ENCODE measurements at places on chromosomes 7 and 10.

- H3K4me3 ChIP-seq, result peak overlapping the region; percentile 50
- H3K27me3 ChIP-seq, result peaks cover 67% of the 10 kb centered on the region
- H3K4me1 ChIP-seq, result peaks cover 5% of the 10 kb centered on the region
- H3K27ac ChIP-seq, result no peak overlapping the region
Measured at GRCh38 chr7:121329191-121330052, 622 bp downstream of the WNT16 start.

GRCh38 chr10:70715853-70716795 is 43.8 kb downstream of the ADAMTS14 start:
- H3K27ac ChIP-seq, result no peak overlapping the region
- no peak overlapping the region for H3K4me3 ChIP-seq
- H3K4me1 ChIP-seq, result peaks cover 14% of the 10 kb centered on the region
- H3K27me3 ChIP-seq, result no peaks in the 10 kb centered on the region

- no peak for DNase-seq
- H3K27me3 ChIP-seq, result no peaks in the 10 kb centered on the region
- no peak overlapping the region for H3K27ac ChIP-seq
Measured at GRCh38 chr7:36673703-36674102, 50.6 kb downstream of the AOAH start.

- no peaks in the 10 kb centered on the region for H3K36me3 ChIP-seq
- H3K27me3 ChIP-seq, result no peaks in the 10 kb centered on the region
- DNase-seq, result no peak
- H3K4me1 ChIP-seq, result no peaks in the 10 kb centered on the region
Measured at GRCh38 chr7:82925331-82925730, 237.4 kb downstream of the PCLO start.

- no peak overlapping the region for H3K4me3 ChIP-seq
- no peaks in the 10 kb centered on the region for H3K36me3 ChIP-seq
- peaks cover 4% of the 10 kb centered on the region for H3K4me1 ChIP-seq
Measured at GRCh38 chr7:47571331-47572093, 10.4 kb downstream of the TNS3 start.

DNA sequence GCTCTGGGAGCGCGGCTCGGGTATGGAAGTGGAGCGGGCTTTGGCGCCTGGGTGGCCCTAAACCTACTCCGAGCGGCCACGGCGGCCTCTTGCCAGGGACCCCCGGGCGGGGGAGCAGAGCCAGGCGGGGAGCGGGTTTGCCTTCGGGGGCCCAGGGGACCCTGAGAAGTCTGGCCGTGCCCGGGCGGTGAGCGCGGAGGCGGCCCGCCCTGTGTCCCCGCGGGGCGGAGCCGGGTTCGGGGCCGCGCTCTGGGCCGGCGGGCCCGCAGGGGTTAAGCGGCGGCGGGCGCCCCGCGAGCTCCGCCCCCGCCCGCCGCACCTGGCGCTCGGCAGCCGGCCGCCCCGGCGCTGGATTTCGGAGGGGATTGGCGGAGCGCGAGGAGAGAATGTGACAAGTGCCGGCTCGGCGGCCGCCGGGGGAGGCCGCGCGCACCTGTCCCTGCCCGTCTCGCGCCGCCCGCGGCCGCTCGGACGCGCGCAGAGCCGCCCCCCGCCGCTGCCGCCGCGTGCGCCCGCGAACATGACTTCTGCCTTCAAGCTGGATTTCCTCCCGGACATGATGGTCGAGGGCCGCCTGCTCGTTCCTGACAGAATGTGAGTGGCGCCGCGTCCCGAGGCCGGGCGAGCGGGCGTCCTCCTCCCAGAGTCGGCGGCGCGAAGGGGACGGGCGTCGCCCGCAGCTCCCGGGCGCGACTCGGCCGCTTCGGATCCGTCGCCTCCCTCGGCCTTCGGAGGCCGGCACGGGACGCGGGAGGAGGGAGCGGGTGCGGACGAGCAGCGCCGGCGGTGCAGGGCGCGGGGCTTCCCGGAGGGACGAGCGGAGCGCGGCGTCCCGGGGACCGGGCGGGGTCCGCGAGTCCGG is at the start of gene CELF2:
Gene CELF2 (plus strand): TSS at position 303 of the 862 bp plus-strand sequence. CDS start 218 bp downstream, at position 521.
- H3K27ac ChIP-seq, result no peak within 1 kb of the TSS
- peaks cover 77% of the 10 kb centered on the region for H3K4me1 ChIP-seq
- H3K36me3 ChIP-seq, result no peaks in the 10 kb centered on the region
- DNase-seq, result peak; percentile 94
- peaks cover 27% of the 10 kb centered on the region for H3K27me3 ChIP-seq
- peak within 1 kb of the TSS; percentile 81 for H3K4me3 ChIP-seq

DNA sequence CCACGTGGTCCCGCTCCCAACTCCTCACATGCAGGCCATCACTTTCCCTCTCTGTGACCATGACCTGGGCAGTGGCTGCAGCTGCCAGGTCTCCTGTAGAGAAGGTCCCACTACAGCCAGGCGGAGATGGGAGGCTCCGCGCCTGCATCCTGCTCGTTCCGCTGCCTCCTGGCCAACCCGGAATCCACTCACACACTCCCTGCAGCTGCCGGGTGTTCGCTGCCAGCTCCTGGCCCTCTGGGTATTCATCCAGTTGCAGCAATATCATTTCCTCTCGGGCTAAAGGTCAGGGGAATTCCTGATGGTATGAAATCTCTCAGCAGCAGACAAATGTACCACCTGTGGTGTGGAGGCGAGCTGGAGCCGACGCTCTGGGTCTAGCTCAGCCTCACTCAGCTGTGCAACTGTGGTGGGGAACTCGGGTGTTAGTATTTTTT is 65.7 kb downstream of the TLL2 start:
- no peak overlapping the region for H3K27ac ChIP-seq
- DNase-seq, result peak; percentile 21
- H3K4me1 ChIP-seq, result peaks cover 41% of the 10 kb centered on the region
- H3K4me3 ChIP-seq, result no peak overlapping the region
- H3K27me3 ChIP-seq, result no peaks in the 10 kb centered on the region
